ENCODE measurements at places on chromosomes 11 and 22.

DNA sequence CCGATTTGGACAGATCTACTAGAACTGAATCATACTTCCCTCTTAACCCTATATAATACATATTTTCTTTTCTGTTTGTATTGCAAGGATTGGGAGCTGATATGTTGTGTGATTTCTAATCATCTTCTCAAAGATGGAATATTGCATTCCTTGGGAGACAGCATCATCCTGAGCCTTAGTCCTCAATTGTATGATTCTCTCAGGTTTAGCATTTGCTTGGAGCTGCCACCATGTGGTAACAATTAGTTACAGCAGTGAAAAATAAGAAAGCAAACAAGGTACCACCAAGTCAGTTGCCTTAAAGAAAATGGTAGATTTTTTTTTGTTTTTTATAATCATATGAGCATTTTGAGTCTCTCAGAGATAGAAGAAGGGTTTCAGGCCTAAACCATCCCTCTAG lies 11.9 kb downstream of the SNX19 start:
- DNase-seq = no peak

DNA sequence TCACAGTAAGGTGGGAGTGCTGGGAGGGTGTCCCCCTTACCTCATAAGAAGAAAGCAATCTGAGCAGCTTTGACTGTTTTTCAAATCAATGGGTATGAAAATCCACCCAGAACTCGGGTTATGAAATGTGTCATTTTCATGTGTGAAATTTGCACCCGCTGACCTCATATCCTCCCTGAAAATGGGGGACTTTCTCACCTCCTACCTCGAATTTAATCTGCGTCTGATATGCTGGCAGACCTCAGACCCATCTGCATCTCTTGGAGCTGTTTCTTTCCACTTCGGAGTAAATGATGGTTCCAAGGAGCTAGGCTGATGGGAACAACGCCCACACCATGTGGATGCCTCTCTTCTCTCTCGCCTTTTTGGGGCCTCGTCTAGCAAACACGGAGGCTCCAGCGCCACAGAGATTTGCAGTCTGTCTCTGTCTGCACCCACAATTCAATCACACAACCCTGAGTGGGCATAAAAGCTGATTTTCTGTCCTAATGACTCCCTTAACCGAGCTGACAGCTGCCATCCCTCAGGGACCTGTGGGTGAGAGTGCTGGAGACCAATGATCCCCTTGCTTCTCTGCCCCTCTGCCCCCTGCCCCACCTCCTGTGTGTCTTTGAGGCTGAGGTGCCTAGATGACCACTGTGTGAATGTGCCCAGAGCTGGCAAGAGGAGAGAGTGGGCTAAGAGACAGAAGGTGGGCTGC lies 71.0 kb downstream of the TRIM29 start:
- DNase-seq = no peak

GRCh38 chr11:3178349-3178748 lies 13.2 kb upstream of the OSBPL5 start:
- DNase-seq = no peak

GRCh38 chr22:39905687-39906086 lies 4.8 kb downstream of the GRAP2 start:
- no peak for DNase-seq

- DNase-seq = no peak
Measured at GRCh38 chr11:96063053-96063452, 139.1 kb upstream of the MTMR2 start.

GRCh38 chr22:46980392-46980791 lies 217.9 kb downstream of the TBC1D22A start:
- no peak for DNase-seq

- DNase-seq = no peak
Measured at GRCh38 chr22:42069801-42070516, 653 bp downstream of the NAGA start.

- DNase-seq = no peak
Measured at GRCh38 chr11:3016861-3017260, 24.7 kb upstream of the NAP1L4 start.

GRCh38 chr11:116454951-116455350 lies 317.8 kb downstream of the BUD13 start:
- DNase-seq = no peak

GRCh38 chr11:128735935-128736605 lies 42.2 kb downstream of the FLI1 start:
- DNase-seq = no peak

All from activated naive CD4-positive, alpha-beta T cell treated with Interleukin-2 at 50 U/mL for 16 hours (primary cell).